ENCODE measurements at places on chromosomes 3 and 15.

DNA sequence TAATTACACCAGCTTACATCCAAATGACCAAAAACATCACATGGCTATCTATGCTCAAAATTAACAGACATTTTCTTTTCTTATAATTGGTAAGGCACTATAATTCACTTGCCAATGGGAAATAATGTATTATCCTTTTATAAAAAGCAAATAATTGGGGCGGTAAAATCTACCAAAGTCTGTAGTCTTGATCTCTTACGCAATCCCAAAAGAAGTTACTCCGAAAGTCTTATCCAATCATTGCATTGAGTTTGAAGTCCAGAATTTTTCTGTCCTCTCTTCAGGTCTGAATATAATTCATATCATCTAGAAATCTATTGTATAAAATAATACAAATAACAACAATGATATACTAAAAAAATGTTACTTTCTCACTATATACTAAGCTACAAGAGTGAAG lies 273.3 kb upstream of the CADM2 start:
- DNase-seq = no peak

GRCh38 chr3:46617941-46618340 lies 5.6 kb downstream of the FAM240A start:
- no peak for DNase-seq

DNA sequence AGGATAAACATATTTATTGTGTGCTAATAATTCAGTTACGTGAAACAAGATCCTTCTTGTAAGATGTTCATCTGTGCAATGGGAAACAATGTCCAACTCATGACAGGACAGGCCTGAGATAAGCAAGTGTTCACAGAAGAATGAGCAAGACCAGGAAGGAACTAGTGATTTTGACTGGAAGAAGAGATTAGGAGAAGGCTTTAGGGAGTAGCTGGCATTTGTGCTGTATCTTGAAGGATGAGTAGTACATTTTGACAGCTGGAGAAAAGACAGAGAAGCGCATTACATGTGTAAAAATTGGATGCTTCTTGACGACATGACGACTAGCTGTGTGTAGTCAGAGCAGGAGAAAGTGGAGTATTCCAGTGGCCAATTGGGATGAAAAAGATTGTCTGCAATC lies 48.4 kb downstream of the GBE1 start:
- DNase-seq = no peak

DNA sequence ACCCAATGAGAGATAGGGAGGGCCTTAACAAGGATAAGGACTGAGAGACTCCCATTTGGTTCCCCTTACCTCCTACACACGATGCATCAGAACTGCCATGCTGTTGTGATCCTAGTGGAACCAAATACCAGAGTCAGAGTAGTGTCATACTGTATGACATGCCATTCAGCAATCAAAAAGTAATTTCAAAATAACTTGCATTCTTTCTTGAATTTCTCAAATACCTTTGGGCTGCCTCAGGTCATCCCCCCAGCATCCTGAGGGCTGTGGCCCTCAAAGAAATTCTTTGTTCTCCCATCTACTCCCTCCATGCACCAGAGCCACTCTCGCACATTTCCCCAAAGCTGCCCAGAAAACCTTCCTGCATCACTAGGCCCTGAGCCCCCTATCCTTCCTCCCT lies 68.9 kb upstream of the PPP2R3A start:
- no peak for DNase-seq

- no peak for DNase-seq
Observed at GRCh38 chr3:73695841-73696240, 71.1 kb upstream of the PDZRN3 start.

DNA sequence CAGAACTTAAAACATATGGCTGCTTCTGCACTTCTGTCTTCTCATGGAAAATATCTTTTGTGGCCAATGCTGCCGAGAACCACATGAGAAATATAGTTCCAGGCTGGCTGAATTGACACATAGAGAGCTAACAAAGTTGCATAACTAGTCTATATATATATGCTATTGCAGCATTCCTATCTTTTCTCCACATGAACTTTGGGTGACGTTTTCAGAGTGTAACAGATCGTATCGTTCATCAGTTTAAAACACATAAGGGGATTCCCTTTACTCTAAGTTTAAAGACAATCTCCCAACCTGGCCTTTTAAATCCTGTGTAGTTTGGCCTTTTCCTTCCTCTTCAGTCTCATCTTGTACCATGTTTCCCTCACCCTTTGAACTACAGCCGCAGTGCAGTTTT lies 394.2 kb upstream of the CBLB start:
- no peak for DNase-seq

DNA sequence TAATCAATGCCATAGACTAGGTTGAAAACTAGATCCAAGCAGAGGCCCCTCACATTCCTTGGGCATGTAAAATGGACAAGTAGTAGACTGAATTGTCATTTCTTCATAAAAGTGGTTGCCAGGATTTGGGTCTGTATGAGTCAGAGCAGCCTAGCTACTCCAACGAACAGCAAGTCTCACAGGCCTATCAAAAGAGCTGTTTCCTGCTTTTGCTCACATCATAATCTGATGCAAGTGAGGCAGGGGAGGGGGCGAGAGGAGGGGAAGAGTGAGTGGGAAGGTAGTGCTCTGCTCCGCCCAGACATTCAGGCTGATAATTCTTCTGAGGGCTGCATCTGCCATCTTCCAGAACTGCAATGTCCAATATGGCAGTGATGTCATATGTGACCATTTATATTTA lies 228.9 kb upstream of the PRICKLE2 start:
- no peak for DNase-seq

DNA sequence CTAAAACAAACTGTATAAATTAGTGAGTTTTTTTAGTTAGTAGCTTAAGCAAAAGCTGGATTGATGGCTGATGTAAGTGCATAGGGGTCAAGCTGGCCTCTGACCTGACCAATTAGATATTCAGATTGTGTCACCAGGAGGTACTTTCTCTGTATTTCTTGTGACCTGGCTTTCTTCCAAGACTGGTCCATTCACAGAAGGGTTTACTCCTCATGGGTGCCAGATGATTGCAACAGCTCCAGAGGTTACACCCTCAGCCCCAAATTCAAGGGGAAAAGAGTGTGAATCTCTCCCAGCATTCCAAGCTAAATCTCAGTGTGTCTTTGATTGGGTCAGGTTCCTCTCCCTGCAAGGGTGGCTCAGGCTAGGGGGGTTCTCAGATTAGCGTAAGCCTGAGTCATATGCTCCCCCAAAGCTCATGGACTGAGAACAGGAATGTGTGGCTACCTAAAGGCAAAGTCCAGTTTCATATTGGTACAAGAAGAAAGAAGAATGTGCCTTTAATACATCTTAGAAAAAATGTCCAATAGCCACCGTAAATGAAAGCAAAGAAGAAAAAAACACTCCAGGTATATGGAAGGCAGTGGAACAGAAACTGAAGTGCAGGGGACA lies 16.5 kb downstream of the PML start:
- no peak for DNase-seq

DNA sequence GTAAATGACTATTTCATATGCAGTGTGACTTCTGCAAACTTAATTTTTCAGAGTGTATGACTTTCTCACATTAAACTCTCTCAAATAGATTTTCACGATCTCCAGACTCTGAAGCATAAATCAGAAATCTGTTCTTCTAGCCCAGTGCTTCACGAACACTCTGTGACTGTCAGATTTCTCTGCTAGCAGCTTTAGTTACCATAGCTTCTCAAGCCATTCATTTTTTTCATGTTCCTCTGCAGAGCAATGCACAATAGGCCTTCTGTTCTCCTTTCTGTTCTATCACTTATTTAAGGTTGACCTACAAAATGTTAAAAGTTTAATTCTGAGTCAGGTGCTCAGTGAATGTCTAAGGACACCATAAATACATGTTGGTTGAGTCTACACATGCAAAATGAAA lies 1102.2 kb downstream of the TUSC7 start:
- no peak for DNase-seq

- no peak for DNase-seq
Observed at GRCh38 chr3:179853176-179853575, 183.6 kb downstream of the PEX5L start.

- no peak for DNase-seq
Observed at GRCh38 chr15:23067416-23067815, 28.0 kb upstream of the TUBGCP5 start.

- DNase-seq = no peak
Observed at GRCh38 chr3:60898321-60898720, 352.9 kb downstream of the FHIT start.

DNA sequence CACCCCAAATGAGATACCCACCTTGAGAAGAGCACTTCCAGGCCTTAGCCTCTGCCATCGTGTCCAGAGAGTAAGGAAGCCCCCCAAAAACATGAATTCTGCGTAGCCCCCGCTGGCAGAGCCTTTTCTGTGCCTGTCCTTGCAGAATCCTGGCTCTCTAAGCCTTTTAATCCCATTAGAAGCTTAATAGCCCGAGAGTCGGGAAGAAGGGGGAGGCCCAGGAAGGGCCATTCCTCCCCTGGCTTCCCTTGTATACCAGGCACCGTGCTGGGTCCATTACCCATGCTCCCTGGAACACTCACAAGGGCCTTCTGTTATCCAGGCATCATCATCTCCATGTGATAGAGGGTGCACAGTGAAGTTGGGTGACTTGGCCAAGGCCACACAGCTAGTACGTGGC lies 7.1 kb downstream of the SPTBN5 start:
- DNase-seq = no peak

DNA sequence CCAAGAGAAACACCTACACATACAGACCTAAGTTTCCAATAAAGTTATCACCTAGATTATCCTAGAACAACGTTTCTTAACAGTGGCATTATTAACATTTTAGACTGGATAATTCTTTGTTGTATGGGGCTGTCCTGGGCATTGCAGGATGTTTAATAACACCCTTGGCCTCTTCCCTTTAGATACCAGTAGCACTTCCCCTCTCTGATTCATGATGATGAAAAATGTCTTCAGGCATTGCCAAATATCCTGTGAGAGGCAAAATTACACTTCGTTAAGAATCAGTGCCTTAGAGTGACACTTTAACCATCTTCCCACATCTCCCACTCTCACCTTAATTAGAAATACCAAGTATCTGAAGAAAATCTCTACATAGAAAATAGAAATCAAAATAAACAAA lies 352.6 kb downstream of the CGGBP1 start:
- no peak for DNase-seq

GRCh38 chr15:63389902-63390670 lies 8.4 kb upstream of the CA12 start:
- no peak for DNase-seq

GRCh38 chr15:83112956-83113299 lies 5.5 kb downstream of the TM6SF1 start:
- no peak for DNase-seq

- no peak for DNase-seq
Observed at GRCh38 chr15:101444807-101445508, 44.5 kb downstream of the PCSK6 start.

DNA sequence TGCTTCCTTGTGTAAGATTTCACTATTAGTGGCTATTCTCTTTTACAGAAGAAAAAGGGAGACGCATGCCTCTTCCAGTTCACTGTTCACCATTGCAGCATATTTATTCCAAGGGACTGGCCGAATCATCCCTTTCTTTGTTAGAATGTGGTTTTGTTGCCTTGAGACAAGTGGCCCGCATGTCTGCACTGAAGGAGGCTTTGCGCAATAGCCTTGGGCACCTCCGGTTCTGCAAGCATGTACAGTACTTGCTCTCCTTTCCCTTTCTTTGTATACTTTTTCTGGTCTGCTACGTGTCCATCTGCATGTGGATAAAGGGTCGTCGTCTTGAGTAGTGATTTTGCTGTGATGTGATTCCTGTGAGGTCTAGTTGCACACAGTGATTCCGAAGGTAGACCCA lies 43.0 kb downstream of the FLNB start:
- DNase-seq = no peak

GRCh38 chr3:106007512-106007911 lies 138.7 kb upstream of the CBLB start:
- DNase-seq = no peak

GRCh38 chr3:152345233-152345632 lies 76.5 kb downstream of the MBNL1 start:
- no peak for DNase-seq

DNA sequence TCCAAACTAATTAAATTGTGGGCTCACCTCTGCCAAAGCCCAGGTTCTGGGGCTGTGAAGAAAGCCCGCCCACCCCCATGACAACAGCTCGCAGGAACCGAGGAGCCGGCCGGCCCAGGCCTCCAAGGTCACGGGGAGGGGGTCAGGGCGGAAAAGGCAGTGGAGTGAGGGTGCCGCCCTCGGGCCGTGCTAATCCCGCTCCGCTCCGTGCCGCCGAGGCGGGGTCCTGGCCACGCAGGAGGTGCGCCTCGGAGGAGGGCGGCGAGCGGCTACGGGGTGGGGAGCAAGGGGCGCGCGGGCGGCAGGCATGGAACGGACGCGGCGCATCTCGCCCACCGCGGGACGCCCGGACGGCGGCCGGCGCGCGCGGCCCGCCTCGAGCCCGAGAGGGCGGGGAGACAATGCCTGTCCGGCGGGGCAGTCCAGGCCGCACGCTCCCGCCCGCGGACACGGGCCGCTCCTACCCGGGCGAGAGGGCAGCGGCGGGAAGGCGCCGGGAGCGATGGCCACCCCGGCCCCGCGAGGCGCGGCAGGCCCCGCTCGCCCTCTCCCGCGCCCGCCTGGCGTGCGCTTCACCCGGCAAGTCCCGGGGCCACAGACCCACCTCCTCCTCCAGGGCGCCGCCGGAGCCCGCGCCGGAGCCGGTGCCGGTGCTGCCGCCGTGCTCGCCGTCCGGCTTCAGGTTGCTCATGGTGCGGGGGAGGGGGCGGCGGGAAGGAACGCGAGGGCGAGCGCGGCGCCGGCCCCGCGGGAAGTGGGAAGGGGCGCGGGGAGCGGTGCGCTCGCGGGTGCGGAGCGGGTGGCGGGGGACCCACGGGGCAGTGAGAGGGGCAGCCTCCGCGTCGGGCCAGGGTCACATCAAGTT lies 528 bp downstream of the RBPMS2 start:
- DNase-seq = no peak

GRCh38 chr15:42163947-42164550 lies 7.6 kb upstream of the PLA2G4F start:
- DNase-seq = no peak

GRCh38 chr3:179263134-179263533 lies 12.2 kb upstream of the KCNMB3 start:
- no peak for DNase-seq

DNA sequence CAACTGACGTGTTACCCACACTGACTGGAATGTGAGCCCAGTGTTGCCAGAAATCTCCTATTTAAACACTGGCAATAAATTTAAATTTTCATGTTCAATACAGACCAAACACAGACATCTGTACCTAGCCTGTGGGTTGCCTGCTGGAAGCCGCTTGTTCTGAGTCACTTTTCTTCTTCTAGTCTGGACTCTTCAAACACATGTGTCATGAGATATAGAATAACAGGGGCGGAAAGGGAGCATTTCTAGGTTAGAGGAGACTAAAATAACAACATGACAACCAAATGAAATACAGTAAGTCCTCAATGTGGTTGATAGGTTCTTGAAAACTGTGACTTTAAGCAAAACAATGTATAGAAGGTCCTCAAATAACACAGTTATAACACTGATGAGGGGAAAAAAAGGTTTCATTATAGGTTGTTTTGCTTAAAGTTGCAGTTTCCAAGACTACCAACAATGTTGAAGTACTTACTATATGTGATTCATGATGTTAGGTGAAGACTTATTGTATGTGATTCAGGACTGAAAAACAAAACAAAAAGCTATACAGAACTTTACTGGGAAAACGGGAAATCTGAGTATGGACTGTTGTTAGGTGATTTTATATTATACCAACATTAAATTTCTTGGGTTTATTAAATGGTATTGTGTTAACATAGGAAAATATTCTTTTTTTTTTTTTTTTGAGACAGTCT lies 63.1 kb downstream of the PRKAR2A start:
- DNase-seq = no peak

Measured in nucleus accumbens (tissue), 56 donors.